ENCODE measurements at places on chromosomes 5 and 9. TPM values are rescaled to one million over a fixed set of nuclear protein-coding genes. Genes with fewer than 3 reads are reported as not detected.
A peak's percentile ranks its signal among the peaks of the same experiment; 100 is the strongest.

NIPAL4 gene
- total RNA-seq = 0.13 TPM

DNA sequence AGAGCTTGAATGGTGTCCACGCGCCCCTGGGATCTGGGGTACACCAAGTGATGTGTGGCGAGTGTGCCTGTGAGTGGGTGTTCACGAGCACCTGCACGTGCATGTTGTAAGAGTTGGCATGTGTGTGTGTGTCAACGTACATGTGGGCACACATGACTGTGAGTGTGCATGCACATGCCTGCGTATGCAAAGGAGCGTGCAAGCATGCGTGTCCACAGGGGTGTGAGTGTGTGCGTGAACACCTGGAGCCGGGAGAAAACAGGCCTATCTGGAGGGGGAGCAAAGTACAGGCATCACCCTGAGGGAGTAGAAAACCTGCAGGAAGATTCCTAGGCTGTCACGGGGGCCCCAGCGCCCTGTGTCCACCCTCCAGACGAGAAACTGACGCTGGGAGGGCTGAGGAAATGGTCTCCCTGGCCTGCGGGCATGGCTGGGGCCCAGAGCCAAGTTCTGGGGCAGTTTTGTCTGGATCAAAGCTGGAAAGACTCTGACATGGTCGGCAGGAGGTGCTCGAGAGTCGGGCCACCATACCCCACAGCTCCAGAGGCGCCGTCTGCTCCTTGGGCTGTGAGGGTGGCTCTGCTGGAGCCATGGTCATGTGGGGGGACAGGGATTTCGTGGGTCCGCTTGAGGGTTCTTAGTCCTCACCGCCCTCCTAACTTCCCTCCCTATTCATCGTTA lies 31.8 kb downstream of the PTGES start:
- no peak for DNase-seq

UGT3A2 gene
- total RNA-seq = 0.35 TPM

- no peak for DNase-seq
Measured at GRCh38 chr5:105150323-105150722, 1587.7 kb upstream of the NUDT12 start.

ANXA2R gene
- total RNA-seq = 1.2 TPM

DNA sequence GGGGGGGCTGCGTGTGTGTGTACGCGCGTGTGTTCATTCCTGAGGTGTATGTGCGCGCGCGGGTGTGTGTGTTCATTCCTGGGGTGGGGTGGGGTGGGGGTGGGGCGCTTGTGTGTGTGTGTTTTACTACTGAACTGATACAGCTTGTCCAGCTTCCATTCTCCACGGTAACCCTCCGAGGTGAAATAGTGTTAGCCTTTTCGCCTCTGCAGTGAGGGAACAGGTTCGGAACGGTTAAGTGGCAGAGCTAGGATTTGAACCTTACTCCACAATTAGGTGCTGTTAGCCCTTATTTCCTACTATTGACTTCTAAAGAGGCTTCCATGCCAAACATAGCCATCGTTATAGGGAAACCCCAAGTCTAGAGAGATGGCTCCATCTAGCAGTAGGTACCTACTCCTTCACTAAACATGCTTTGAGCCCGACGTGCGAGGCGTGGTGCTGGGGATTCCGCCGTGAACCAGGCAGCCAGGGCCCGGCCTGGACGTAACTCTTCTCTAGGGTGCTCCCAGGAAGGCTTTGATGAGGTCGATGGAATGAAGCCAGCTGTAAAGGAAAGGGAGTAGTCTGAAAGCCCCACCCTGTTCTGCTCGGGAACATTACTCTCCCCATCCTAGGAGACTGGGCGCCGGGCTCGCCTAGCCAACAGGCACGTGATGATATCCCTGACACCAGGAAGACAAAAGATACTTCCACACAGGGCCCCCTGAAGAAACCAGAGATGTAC lies 782 bp upstream of the SKP1 start:
- peak; percentile 70 for DNase-seq

GRCh38 chr9:88775559-88775958 lies 215.7 kb upstream of the S1PR3 start:
- DNase-seq = no peak

- DNase-seq = no peak
Measured at GRCh38 chr5:132005591-132005990, 5.9 kb downstream of the ACSL6 start.

RNF44 gene
- total RNA-seq = 9.1 TPM

GRCh38 chr5:173396311-173396993 lies 68.2 kb upstream of the STC2 start:
- no peak for DNase-seq
